Kidney epithelial cell (primary cell): ENCODE measurements at places on chromosomes 7 and 10. TPM values are rescaled to one million over a fixed set of nuclear protein-coding genes. Genes with fewer than 3 reads are reported as not detected.
A peak's percentile ranks its signal among the peaks of the same experiment; 100 is the strongest.

GRCh38 chr7:154581251-154581890, 421.6 kb downstream of the PAXIP1 start:
- DNase-seq: no peak

GRCh38 chr7:157709531-157710251, 372.9 kb downstream of the DNAJB6 start:
- DNase-seq: no peak

RBP4 gene
- total RNA-seq: not detected in 2 replicates

GRCh38 chr7:27154901-27155815, 1.3 kb downstream of the HOXA7 start:
- no peak for DNase-seq

HTRA1 gene
- 110 and 125 TPM in 2 replicates for total RNA-seq

HKDC1 gene
- total RNA-seq: 125 and 126 TPM in 2 replicates

DNA sequence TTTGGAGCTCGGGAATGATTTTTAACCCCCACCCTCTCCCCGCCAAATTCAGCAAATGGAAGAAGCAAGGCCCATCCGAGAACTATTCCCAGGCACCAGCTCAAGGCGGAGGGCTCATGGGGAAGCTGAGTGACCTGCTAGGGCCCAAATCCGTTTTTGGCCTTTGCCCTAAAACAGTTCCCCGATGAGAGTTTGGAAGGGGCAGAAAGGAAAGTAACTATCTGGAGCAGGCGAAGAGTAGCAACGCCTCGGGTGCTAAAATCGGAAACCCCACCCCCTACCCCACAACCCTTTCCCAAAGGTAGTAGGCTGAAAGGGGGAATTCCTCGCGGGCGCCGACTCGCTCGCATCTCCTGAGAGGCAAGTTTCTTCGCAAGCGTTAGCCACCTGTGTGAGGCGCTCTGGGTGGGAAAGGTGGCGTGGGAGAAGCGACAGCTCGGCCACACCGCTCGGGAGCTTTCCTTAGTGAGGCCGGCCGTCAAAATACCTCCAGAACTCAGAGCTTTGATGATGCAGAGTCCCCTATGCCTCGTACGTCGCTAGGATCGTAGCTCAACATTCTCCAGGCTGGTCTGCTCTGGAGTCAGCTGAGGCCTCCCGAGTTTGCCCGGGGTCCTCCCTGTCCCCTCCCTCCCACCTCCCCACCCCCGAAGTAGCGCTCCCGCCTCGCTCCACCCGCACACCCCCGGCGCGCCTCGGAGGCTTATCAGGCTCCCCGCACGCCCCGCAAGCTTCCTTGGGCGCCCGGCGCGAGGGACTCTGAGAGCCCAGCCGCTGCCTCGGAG, 642 bp upstream of the PRKG1 start:
- DNase-seq: no peak

- DNase-seq: no peak
Measured at GRCh38 chr10:76353237-76353851, 921.9 kb downstream of the LRMDA start.

FMC1 gene
- total RNA-seq: 8.3 and 8.4 TPM in 2 replicates

INHBA gene
- total RNA-seq: 76.1 and 77.1 TPM in 2 replicates

GRCh38 chr10:110218632-110219031, 11.2 kb downstream of the MXI1 start:
- DNase-seq: no peak

C7orf33 gene
- not detected in 2 replicates for total RNA-seq

GRCh38 chr10:72808001-72808400, 85.5 kb upstream of the OIT3 start:
- no peak for DNase-seq

PHYH gene
- total RNA-seq: 15.8 and 28.6 TPM in 2 replicates

DNA sequence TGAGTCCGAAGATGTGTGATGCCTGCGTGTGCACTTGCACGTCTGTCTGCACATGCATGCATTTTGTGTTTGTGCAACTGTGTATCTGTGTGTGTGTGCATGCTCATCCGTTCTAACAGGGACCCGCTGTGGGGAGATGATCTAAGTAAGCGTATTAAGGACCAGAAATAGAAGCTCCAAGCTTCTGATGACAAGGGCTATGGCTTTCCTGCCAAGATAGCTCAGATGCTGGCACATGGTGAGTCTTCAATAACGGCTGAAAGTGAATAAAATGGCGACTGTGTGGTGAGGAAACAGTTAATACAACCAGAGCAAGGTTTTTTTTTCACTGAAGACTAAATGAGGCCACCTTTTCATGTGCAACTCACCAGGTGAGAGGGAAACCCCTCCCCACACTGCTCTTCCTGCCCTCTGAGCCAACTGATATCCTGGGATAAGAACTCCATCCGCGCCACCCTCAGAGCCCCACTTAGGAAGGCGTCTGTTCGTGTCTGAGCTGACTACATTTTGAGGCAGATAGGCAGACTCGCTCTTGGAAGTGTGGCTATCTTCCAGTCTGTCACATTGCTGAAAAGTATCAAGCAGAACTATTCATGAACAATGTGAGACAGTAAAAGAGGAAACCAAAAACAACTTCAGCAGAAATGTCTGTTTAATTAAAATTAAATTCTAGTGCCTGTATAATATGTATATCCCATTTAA, 47.4 kb upstream of the TCERG1L start:
- DNase-seq: no peak

SCIN gene
- 8.6 and 14.7 TPM in 2 replicates for total RNA-seq

DNA sequence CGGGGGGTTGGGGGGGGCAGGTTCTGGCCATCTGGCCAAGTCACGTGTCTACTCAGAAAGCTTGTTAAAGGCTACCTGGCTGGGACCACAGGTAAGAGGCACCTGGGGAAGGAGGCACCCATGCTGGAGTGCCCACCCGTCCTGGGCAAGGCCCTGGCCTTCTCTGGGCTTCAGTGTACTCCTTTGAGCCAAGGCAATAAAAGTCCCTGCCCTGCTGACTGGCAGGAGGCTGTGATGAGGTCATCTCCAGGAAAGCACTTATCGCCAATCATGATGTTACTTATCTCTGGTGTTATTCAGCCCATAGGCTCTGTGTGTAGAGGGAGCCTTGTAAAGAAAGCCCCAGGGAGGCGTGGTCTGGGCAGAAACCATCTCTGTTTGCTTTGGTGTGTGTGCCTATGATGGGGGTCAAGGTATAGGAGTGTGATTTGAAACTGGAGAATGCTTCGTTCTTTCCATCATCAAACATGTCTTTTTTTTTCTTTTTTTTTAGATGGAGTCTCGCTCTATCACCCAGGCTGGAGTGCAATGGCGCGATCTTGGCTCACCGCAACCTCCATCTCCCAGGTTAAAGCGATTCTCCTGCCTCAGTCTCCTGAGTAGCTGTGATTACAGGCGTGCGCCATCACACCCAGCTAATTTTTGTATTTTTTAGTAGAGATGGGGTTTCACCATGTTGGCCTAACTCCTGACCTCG, 2.5 kb upstream of the CLDN4 start:
- no peak for DNase-seq

DNA sequence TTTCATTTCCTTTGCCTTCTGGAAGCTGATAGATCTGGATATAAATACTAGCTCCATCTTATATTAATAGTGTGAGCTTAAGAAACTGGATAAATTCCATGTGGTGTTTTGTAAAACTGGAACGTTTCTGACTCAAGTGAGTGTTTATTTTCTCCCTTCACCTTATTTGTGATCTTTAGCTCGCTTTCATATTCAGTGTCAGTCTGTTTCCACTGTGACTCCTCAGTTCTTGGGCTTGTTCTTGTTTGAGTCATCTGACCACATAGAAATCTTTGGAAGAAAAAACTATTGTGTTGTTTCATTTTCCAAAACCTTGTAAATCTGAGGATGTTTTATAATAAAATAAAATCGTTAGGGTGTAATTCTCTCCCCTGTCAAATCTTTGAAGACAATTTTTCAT, 186.4 kb downstream of the POLR1F start:
- peak; percentile 10 for DNase-seq

- no peak for DNase-seq
Measured at GRCh38 chr7:132295175-132295574, 281.1 kb downstream of the PLXNA4 start.

GRCh38 chr7:17709599-17709998, 230.7 kb downstream of the SNX13 start:
- DNase-seq: no peak

GRCh38 chr7:134593530-134594392, 44.9 kb downstream of the AKR1B15 start:
- DNase-seq: no peak

DNA sequence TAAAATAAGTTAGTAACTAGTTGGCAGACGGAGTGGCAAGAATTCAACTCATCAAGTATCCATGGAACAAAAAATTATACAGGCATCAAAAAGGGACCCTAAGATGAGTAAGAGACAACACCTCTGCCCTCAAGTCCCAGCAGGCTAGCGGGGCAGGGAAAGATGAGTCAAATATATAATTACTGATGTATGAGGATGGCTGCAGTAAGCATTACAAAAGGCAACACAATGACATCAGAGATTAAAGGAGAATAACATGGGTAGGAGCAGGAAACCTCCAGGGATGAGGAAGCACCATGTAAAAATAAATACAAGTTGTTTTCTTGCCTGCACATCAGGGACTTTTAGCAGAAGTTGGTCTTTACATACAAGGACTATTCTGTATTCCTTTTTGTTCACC, 49.4 kb downstream of the SCRN1 start:
- DNase-seq: no peak

TWIST1 gene
- 1.6 and 6.3 TPM in 2 replicates for total RNA-seq

DNA sequence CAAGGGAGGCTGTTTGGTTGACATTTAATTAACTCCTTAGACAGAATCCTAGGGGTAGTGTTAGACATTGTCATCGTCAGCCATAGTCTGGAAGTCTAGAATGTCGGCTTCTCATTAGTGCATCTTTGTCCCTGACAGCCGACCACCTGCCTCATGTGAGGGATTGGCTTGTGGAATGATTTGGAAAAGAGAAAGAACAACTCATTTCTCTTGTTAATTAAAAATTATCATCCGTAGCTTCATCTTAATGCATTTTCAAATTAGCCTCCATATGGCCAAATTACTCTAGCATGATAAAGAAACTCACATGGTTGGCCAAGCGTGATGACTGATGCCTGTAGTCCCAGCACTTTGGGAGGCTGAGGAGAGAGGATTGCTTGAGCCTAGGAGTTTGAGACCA, 97.7 kb upstream of the PARD3 start:
- no peak for DNase-seq

PRPS1L1 gene
- not detected in 2 replicates for total RNA-seq

GRCh38 chr10:35465673-35466072, 129.4 kb downstream of the CCNY start:
- DNase-seq: no peak

MYOZ1 gene
- 0.55 and 0.92 TPM in 2 replicates for total RNA-seq

DNA sequence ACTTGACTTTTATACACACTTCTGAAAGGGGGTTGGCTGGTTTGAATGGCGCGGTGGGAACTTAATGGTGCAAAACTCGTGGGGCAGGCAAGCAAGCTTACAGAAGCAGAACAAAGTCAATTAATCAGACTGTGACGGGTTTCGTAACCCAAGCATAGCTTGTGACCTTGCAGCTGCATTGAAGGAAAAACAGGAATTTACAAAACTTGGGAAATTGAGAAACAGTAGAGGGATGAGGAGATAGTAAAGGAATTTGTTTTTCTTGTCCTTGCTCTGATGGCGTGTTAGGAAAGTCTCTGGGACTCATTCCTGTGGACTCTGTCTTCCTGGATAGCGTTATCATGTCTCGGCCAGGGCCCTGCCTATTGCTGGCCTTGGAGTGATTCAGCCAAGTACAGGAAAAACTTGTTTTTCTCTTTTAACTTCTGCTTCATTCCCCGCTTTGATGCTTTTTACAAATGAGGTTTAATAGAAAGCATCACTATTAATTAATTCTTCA, 220.0 kb upstream of the KCND2 start:
- peak; percentile 94 for DNase-seq

GRCh38 chr10:51272555-51272954, 198.3 kb downstream of the PRKG1 start:
- DNase-seq: no peak

GRCh38 chr7:8885480-8886000, 452.1 kb downstream of the NXPH1 start:
- DNase-seq: no peak
